Amniotic epithelial cell (primary cell): ENCODE measurements at places on chromosomes 2 and 18.

- DNase-seq, result no peak
Observed at GRCh38 chr2:8543060-8543382, 138.8 kb upstream of the ID2 start.

DNA sequence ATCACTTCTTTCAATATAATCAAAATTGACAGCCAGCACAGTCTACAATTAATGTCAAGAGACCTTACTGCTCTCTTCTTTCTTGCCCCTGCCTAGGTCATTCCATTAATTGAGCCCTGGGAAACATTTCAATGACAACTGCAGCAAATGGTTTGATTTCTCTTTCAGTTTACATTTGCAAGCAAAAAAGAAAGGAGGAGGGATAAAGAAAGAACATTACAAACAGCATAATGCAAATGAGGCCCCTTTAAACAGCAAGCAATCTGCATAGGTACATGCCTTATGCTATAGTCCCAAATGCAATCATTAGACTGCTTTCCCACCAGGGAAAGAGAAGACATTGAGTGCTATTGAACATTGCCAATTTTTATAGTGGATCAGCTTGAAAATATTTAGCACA, 655.0 kb upstream of the CDH2 start:
- DNase-seq, result no peak

DNA sequence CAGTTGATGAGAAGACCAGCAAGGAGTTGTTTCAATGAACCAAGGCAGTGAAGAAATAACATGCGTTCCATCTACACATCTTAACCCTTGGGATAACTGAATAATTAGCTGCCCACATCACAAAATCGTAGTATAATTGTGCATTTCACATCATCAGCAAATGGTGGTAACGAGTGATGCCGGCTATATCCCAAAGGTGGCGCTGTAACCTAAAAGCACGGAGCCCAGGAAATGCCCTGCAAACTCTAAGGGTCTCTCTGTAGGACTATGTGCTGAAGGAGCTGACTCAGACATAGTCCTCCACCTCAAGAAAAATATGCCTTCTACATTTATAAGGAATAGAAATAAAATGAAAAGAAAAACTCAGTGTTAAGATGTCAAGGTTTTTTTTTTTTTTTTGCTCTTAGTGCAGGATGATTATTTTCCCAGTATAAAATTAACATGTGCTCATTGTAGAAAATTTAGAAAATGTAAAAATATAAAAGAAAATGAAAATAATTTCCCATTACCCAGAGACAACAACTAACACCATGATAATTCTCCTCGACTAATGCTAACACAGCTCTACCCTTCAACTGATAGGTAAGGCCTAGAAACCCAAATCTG, 23.1 kb upstream of the DSG3 start:
- DNase-seq, result peak; percentile 66

GRCh38 chr2:128721096-128721495, 402.4 kb upstream of the HS6ST1 start:
- no peak for DNase-seq

- DNase-seq, result peak; percentile 20
Observed at GRCh38 chr2:97730245-97730644, 16.9 kb downstream of the ZAP70 start.

DNA sequence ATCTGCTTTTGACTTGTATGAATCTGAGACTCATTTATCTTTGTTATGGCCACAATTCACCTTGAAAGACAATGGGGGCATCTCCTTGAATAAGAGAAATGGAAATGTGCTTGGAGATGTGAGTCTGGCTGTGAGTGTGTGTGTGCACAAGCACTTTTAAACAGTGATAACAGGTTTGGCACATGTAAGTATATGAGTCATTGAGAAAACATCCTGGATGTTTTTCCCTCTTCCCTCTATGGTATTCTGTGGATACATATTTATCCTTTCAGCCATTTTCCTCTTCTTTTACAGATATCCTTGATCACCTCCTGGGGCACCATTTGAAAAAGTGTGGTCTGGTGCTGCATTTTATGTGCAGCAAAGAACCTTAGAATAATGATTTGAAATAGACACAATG, 317.3 kb upstream of the THUMPD2 start:
- DNase-seq, result peak; percentile 65

DNA sequence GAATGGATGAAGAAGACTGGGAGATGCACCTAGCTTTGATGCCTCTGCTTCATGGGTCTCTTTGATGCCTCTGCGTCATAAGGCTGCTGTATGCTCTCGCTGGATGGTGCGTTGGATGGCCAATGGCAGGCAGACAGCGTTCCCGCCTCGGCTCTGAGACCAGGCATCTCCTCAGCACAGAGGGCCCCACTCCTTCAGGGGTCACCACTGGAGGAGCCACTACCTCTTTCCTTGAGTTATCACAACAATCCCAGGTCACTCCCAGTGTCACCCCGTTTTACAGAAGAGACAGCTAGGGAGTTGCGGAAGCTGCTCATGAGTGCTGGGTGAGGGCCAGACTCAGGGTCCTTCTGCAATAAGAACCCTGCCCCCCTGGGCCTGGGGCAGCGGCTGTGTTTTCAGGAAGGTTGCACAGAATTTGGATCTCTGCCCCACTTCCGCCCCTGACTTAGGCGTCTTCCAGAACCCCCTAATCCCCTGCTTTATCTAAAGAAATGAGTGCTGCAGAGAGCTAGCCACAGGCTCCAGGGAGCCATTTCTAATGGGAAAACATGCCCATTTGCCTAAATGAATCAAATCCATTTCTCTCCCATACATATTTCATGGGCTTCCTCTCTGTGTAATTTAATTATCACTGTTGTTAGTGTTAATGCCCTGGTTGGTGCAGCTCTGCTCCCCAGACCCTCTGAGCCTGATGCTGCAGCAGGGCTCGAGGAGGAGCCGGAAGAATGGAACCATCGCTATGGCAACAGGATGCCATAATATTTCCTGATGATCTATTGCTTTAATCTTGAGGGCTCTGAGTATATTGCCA, 131.8 kb upstream of the HS6ST1 start:
- no peak for DNase-seq

DNA sequence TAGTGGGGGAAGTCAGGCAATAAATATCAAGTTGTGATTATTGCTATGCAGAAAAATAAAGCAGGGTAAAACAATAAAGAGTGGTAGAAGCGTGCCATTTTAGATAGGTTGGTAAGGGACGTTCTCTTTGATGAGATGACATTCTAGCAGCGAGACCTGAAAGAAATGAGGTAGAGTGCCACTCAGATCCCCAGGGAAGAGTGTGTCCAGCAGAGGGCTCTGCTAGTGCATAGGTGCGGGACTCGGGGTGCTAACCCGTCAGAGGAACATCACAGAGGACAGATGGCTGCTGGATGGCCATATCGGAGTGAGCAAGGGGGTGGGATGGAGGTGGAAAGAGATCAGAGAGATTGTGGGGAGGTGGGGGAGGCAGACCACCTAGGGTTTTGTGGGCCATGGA, 16.3 kb upstream of the GTF2A1L start:
- peak; percentile 29 for DNase-seq

- no peak for DNase-seq
Observed at GRCh38 chr2:23586741-23587306, 201.8 kb downstream of the KLHL29 start.

GRCh38 chr2:162057426-162057825, 16.6 kb downstream of the DPP4 start:
- no peak for DNase-seq

- no peak for DNase-seq
Observed at GRCh38 chr2:1660656-1661640, 83.4 kb downstream of the PXDN start.

- no peak for DNase-seq
Observed at GRCh38 chr2:74029714-74030397, 45.1 kb downstream of the TET3 start.

- DNase-seq, result no peak
Observed at GRCh38 chr2:15238028-15238427, 323.1 kb downstream of the NBAS start.

DNA sequence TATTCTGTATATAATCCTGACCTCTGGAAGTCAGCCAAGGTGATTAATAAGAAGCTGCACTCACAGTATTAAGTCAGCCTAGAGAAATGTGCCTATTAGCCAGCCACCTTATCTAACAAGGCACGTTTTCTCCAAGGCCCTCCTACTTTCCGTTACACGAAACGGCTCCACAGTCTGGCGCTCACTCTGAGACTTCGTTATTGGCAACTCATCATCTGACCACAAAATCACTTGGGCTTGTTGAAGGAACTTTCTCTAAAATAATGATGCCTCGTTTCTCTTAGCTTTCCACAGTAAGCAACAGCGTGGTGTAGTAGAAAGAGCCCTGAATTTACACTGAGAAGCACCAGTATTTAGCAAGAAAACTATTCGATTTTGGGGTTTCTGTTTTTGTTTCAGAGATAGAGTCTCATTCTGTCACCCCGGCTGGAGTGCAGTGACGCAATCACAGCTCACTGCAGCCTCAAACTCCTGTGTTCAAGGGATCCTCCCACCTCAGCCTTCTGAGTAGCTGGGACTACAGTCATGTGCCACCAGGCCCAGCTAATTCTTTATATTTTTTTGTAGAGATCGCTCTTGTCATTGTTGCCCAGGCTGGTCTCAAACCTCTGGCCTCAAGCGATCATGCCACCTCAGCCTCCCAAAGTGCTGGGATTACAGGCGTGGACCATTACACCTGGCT, 53.6 kb upstream of the SLC14A1 start:
- DNase-seq, result peak; percentile 77

GRCh38 chr2:43345872-43346271, 119.5 kb upstream of the ZFP36L2 start:
- no peak for DNase-seq

DNA sequence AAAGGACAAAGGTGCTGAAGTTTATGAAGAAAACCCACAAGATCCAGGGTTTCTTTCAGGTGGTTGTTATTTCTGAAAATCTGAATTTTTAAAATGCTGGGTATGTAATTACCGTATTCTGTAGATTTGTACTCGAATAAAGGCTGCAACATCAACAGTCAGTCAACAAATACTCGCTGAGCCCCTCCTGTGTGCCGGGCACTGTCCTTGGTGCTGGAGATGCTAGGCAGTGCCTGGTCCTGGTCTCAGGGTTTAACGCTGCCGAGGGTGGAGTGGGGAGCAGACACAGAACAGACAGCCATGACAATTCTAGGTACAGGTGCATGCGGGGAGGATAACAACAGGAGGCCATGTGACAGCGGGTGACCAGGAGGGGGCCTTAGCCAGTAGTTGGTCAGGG, 27.2 kb upstream of the PDIA6 start:
- DNase-seq, result peak; percentile 27

GRCh38 chr18:23967321-23968089, 47.0 kb upstream of the TTC39C start:
- DNase-seq, result no peak

DNA sequence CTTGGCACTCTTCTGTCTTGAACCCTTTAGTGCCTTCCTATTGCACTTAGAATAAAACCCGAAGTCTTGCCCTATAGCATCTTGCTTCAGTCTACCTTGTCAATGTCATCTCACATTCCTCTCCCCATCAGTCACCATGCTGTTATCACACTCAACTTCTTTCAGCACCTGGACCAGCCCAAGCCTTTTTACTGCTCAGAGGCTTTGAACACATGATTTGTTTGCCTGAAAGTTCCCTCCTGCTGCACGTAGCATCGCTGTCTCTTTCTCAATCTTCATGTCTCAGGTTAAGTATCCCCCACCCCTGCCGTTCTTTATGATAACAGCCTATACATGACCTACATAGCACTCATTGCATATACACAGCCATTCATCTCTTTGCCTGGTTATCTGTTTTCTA, 41.3 kb upstream of the LGALSL start:
- DNase-seq, result no peak
